ENCODE measurements at places on chromosomes 5 and 9.
A peak's percentile ranks its signal among the peaks of the same experiment; 100 is the strongest.

- DNase-seq, result no peak
Observed at GRCh38 chr5:109186759-109187158, 223.0 kb downstream of the PJA2 start.

DNA sequence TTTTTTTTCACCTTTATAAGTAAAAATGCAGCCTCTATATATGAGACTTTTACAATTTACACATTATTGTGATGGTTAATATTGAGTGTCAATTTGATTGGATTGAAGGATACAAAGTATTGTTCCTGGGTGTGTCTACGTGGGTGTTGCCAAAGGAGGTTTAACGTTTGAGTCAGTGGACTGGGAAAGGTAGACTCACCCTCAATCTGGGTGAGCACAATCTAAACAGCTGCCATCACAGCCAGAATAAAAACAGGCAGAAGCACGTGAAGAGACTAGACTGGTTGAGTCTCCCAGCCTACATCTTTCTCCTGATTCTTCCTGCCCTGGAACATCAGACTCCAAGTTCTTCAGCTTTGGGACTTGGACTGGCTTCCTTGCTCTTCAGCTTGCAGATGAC is 132.8 kb upstream of the DPYSL3 start:
- DNase-seq, result no peak

DNA sequence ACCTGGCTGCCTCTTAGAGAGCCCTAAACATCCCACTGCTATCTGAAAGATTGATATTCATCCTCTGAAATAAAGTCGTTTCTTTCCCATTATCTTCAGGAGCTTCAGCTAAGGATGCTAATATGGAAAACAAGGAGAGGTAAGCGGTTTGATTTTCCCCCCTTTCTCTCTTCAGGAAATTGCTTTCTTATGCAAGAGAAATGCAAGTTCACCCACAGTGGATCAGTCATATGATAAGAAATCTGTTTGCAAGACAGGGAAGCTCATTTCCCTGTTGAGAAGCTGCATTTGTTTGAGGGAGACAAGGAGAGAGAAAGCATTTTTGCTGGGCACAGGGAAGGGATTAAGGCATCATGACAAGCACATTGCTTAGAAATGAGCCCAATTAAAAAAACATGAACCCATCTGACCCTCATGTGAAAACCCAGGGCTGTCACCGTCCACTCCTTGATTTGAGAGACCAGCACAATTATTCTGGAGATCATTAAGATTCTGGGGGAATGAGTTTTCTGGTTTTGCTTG is 53.7 kb upstream of the BOD1 start:
- no peak for DNase-seq

- no peak for DNase-seq
Observed at GRCh38 chr5:80149161-80149609, 106.7 kb downstream of the SERINC5 start.

DNA sequence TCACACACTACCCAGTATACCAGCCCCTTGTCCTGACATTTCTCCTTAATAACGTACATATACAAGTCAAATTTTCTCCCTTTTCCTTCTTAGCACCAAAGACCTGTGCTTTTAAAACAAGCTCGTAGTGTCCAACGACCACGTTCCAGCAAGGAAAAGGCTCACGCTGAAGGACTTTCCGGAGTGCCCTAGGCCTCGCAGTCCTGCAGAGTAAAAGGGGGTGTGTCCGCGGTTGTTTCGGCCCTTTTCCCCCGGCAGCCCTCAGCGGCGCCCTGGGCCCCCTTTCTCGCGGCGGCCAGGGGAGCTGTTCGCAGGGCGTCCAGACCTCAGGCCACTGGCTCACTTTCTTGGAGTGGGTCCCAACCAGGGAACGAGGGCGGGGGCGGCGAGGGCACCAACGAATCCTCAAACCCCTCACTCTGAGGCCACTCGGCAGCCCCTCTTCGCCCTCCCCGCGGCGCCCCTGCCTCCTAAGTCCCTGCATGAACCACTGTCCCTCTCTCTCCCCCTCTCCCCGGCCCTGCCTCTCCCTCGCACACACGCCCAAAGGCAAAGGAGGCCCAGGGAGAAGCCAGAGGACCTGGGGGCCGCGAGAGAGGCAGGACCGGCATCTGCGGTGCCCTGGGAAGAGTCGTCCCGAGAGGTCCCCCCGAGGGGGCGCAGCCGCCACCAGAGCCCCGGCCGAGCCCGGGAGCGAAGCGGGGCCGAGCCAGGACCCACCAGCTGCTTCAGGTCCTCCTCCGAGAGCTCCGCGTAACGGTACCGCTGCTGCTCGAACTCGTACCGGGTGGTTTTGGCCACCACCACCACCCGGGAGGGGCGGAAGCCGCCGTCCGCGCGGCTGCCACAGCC is 720 bp downstream of the NADK2 start:
- peak; percentile 62 for DNase-seq

DNA sequence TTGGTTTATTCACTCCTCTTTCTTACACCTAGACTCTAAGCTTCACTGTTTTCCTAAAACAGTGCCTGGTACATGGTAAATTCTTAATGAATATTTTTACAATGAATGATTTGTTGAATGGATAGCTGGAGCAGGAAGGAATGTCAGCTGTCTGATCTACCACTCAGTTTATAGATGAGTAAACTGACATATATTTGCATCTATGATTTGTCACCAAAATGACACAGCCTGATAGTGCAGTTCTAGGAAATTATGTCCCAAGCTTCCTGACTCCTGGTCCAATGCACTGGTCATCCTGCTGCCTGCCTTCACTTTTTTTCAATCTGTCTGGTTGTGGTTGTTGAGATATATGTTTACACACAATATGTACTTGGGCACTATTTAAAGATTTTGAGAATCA is 651.7 kb upstream of the WWC1 start:
- no peak for DNase-seq

DNA sequence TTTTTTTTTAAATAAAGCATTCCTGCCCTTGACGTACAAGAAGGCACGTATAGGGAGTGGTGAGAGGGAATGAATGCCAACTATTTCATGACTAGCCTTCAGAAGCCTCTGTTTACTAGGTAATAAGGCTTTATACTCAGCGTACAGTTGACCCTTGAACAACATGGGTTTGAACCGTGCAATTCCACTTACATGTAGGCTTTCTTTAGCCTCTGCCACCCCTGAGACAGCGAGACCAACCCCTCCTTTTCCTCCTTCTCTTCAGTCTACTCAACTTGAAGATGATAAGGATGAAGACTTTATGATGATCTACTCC is 22.5 kb downstream of the CDC42SE2 start:
- DNase-seq, result no peak

- no peak for DNase-seq
Observed at GRCh38 chr9:131080589-131080988, 15.7 kb upstream of the AIF1L start.

- no peak for DNase-seq
Observed at GRCh38 chr9:86659413-86660046, 287.8 kb downstream of the GAS1 start.

DNA sequence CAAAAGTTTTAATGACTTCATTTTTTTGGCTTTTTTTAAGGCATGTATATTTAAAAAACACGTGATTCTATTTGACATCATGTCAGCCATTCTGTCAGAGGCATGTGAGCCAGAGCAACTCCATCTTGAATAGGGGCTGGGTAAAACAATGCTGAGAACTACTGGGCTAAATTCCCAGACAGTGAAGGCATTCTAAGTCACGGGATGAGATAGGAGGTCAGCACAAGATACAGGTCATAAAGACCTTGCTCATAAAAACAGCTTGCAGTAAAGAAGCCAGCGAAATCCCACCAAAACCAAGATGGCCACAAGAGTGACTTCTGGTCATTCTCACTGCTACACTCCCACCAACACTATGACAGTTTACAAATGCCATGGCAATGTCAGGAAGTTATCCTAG is 1000.6 kb upstream of the DMAC1 start:
- no peak for DNase-seq

GRCh38 chr9:126504977-126505455 is 108.7 kb upstream of the LMX1B start:
- DNase-seq, result no peak

DNA sequence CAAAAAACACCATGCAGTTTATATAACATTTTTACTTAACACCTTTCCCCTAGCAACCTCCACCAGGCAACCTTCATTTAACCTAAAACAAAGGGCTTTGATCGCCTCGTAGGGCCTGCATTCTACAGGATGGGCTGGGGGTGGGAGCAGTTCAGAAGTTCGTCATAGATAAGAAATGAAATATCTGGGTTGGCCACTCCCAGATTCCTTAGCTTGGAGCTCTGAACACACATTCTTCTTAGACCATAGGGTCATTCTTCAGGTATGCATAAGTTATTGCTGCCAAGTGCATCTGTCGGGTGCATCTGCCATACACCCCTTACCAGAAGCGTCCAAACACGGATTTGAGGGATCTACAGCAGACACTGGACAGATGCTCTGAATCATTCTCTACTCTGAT is 4.3 kb upstream of the SLC22A5 start:
- DNase-seq, result peak; percentile 31

DNA sequence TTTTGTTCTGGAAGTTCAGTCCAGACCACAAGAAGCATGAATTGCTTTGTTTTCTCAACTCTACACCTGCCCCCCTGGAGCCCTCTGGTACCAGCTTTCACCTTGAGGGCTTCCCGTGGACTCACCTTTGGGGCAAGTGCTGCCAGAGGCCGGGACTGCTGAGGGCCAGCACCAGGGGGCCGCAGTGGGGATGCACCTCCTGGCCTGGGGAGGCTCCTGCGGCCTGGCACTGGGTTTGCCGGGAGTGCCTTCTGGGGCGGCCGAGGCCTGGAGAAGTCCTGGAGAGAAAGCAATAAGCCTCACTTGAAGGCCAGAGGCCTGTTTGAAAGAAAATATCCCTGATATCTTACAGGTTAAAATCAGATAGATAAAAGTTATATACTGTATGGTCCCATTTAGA is 21.7 kb downstream of the NIPAL4 start:
- DNase-seq, result no peak

DNA sequence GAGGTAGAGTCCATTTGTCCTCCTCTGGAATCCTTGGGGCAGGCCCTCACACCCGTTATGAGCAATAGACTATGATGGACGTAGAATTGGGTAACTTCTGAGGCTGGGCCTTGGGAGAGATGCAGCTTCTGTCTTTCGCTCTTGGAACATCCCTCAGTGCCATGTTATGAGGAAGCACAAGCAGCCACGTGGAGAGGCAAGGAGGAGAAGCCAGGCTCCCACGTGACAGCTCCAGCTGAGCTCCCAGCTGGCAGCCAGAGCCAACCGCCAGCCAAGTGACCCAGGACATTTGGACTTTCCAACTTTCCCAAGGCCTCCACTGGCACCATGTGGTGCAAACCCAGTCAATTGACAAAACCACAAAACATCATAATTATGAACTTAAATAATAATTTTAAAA is 43.0 kb upstream of the BOD1 start:
- DNase-seq, result no peak

GRCh38 chr5:180910735-180911134 is 11.8 kb downstream of the BTNL8 start:
- no peak for DNase-seq

- no peak for DNase-seq
Observed at GRCh38 chr5:58123501-58123900, 336.4 kb downstream of the PLK2 start.

DNA sequence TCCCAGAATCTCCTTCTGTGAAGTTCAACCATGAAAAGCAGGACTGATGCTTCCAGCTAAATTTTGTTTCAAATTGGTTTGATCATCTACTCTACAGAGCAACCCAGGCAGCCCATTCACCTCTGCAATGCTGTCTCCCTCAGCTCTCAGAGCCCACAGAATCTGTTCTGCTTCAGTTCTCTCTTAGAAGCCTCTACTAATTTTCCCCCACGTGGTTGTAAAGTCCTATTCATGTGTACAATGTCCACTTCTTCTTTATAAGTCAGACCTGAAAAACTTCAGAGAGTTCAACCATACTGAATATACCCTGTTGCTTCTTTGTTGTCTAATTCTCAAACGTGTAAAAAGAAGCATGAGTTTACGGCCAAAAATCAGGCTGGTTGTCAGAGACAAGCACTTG is 21.3 kb upstream of the FAM13B start:
- DNase-seq, result no peak

- no peak for DNase-seq
Observed at GRCh38 chr9:86764221-86764624, 183.1 kb downstream of the GAS1 start.

GRCh38 chr9:126428534-126429175 is 102.0 kb downstream of the MVB12B start:
- DNase-seq, result no peak

GRCh38 chr5:4781299-4781698 is 358.8 kb upstream of the ADAMTS16 start:
- DNase-seq, result no peak

- no peak for DNase-seq
Observed at GRCh38 chr5:169256191-169256590, 44.7 kb downstream of the SLIT3 start.

- no peak for DNase-seq
Observed at GRCh38 chr5:72647806-72648205, 140.6 kb upstream of the ZNF366 start.

DNA sequence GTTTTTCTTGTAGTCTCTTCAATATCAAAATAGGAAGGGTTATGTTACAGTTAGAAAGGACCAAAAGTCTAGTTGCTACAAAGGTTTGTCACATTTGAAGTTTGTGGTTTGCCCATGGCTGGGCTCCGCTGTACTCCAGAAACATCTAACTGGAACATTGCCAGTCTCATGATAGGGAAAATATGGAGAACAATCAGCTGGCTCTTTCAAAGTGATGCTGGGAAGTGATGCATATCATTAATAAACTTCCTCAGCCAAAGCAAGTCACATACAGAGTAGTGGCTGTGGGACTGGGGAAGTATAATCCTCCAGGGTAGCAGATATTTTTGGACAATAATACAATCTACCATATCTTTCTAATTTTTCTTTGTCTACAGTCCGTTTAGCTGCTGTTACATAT is 8.8 kb downstream of the BTF3 start:
- DNase-seq, result no peak

GRCh38 chr5:109196087-109196822 is 213.5 kb downstream of the PJA2 start:
- DNase-seq, result no peak

DNA sequence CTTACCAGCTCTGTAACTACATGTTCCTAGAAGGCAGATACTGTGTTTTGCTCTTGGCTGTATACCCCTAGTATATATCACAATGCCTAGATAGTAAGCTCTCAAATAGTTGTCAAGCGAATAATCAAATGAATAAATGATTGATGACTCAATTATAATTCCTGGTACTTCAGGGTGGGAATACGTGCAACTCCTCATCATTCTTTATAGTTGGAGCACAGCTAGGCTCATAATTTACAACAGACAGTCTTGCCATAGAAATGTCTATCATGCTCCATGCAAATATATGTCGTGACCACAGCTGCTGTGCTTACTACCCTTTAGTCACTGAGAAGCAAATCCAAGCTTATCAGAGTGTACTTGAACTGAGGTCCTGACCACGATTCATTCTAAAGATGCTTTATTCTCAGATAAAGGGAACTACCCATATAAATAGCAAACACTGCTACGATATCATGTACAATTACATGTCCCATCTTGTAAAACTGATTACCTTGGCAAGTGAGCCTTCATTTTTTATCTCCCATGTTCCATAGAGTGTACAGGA is 52.1 kb downstream of the STRBP start:
- DNase-seq, result peak; percentile 33

GRCh38 chr9:129458663-129459546 is 162.0 kb downstream of the C9orf50 start:
- no peak for DNase-seq

All from hematopoietic multipotent progenitor cell treated with erythropoietin and hydrocortisone succinate and interleukin-3 and kit ligand, for 8 days (in vitro differentiated cells).